ENCODE measurements at places on chromosomes 6 and 20. TPM values are rescaled to one million over a fixed set of nuclear protein-coding genes. Genes with fewer than 3 reads are reported as not detected.

RAET1L gene
- total RNA-seq: not detected

CRISP2 gene
- not detected for total RNA-seq

GJA10 gene
- total RNA-seq: not detected

MUC22 gene
- total RNA-seq: not detected

HDGFL1 gene
- not detected for total RNA-seq

SAMD10 gene
- 21.8 TPM for total RNA-seq

FNDC1 gene
- total RNA-seq: not detected

ERGIC3 gene
- total RNA-seq: 107 TPM
